ENCODE measurements at places on chromosomes 1 and 21. TPM values are rescaled to one million over a fixed set of nuclear protein-coding genes. Genes with fewer than 3 reads are reported as not detected.

Gene UBE2U
- not detected for total RNA-seq

Gene CASQ2
- total RNA-seq = 2.4 TPM

Gene MCOLN3
- 29.2 TPM for total RNA-seq

Gene CELSR2
- 2.2 TPM for total RNA-seq

Gene SH2D1B
- total RNA-seq = 0.47 TPM

Gene TPTE
- not detected for total RNA-seq

Gene KRTAP7-1
- total RNA-seq = not detected

Gene TNFRSF14
- 41.0 TPM for total RNA-seq

Gene ETNK2
- total RNA-seq = 11.8 TPM

Gene CELA2B
- not detected for total RNA-seq

Gene CTTNBP2NL
- 35.3 TPM for total RNA-seq

Gene TMEM61
- total RNA-seq = not detected

Gene TMEM82
- total RNA-seq = not detected

Gene NPPB
- not detected for total RNA-seq

Gene CD1D
- total RNA-seq = 2.9 TPM

Gene RIMS3
- total RNA-seq = 1.6 TPM
